Diencephalon (tissue), 1 donor: ENCODE measurements at places on chromosomes 6 and 20. TPM values are rescaled to one million over a fixed set of nuclear protein-coding genes. Genes with fewer than 3 reads are reported as not detected.

Gene COL20A1
- 3.7 TPM for total RNA-seq

Gene CHMP4B
- 39.4 TPM for total RNA-seq

Gene KCNB1
- 14.8 TPM for total RNA-seq

Gene CLPSL1
- not detected for total RNA-seq

Gene ZNF341
- 2.3 TPM for total RNA-seq

Gene RBPJL
- not detected for total RNA-seq

Gene XKR7
- 10.1 TPM for total RNA-seq

Gene CD109
- 2.3 TPM for total RNA-seq

Gene TRIM10
- total RNA-seq, result 0.23 TPM

Gene SLC35F1
- 121 TPM for total RNA-seq

Gene PRPF6
- 59.7 TPM for total RNA-seq

Gene TFAP2D
- 0.92 TPM for total RNA-seq

Gene BLCAP
- total RNA-seq, result 193 TPM

Gene RBM39
- total RNA-seq, result 367 TPM

Gene FNDC1
- 0.46 TPM for total RNA-seq

Gene PAK1IP1
- 21.2 TPM for total RNA-seq

Gene ANKRD66
- total RNA-seq, result 3.5 TPM

Gene VNN1
- not detected for total RNA-seq

Gene SNHG17
- total RNA-seq, result 6.9 TPM

Gene RGS17
- total RNA-seq, result 81.2 TPM

Gene LBP
- total RNA-seq, result not detected

Gene LZTS3
- 36.9 TPM for total RNA-seq

Gene EDN1
- 4.6 TPM for total RNA-seq

Gene CAP2
- 21.2 TPM for total RNA-seq
